Psoas muscle (tissue), 8 donors: ENCODE measurements at places on chromosomes 6 and 20. TPM values are rescaled to one million over a fixed set of nuclear protein-coding genes. Genes with fewer than 3 reads are reported as not detected.

BPIFB2 gene
- total RNA-seq: not detected

RAB44 gene
- not detected for total RNA-seq

THBS2 gene
- total RNA-seq: 9.4 TPM

DTNBP1 gene
- 13.8 TPM for total RNA-seq

PPP1R16B gene
- 2.9 TPM for total RNA-seq

PDE7B gene
- 4.3 TPM for total RNA-seq

CCN5 gene
- total RNA-seq: 20.9 TPM

DDX43 gene
- total RNA-seq: not detected

WFDC12 gene
- total RNA-seq: not detected

DEFB132 gene
- total RNA-seq: not detected

CCDC170 gene
- total RNA-seq: 0.21 TPM

ADGRG6 gene
- 2.2 TPM for total RNA-seq

SDC4 gene
- total RNA-seq: 227 TPM

HFE gene
- total RNA-seq: 2.7 TPM

C6orf58 gene
- not detected for total RNA-seq

OR2H2 gene
- not detected for total RNA-seq

BNIP5 gene
- not detected for total RNA-seq

MEP1A gene
- not detected for total RNA-seq
